GM23338 (cell line): ENCODE measurements at places on chromosomes 4 and X. TPM values are rescaled to one million over a fixed set of nuclear protein-coding genes. Genes with fewer than 3 reads are reported as not detected.

- no peak overlapping the region for H3K4me3 ChIP-seq
- H3K36me3 ChIP-seq: no peaks in the 10 kb centered on the region
- no peaks in the 10 kb centered on the region for H3K4me1 ChIP-seq
- no peak for DNase-seq
- H3K27ac ChIP-seq: no peak overlapping the region
These were observed 2305.1 kb upstream of the AGA start for GRCh38 chr4:179747218-179747910.

GRCh38 chrX:100871594-100872560, 2.3 kb downstream of the NOX1 start:
- no peaks in the 10 kb centered on the region for H3K36me3 ChIP-seq
- H3K27me3 ChIP-seq: no peaks in the 10 kb centered on the region
- no peak overlapping the region for H3K27ac ChIP-seq
- no peak for DNase-seq
- H3K4me1 ChIP-seq: peaks cover 5% of the 10 kb centered on the region; the same call in 1 of the 2 replicates
- no peak overlapping the region for H3K4me3 ChIP-seq

DNA sequence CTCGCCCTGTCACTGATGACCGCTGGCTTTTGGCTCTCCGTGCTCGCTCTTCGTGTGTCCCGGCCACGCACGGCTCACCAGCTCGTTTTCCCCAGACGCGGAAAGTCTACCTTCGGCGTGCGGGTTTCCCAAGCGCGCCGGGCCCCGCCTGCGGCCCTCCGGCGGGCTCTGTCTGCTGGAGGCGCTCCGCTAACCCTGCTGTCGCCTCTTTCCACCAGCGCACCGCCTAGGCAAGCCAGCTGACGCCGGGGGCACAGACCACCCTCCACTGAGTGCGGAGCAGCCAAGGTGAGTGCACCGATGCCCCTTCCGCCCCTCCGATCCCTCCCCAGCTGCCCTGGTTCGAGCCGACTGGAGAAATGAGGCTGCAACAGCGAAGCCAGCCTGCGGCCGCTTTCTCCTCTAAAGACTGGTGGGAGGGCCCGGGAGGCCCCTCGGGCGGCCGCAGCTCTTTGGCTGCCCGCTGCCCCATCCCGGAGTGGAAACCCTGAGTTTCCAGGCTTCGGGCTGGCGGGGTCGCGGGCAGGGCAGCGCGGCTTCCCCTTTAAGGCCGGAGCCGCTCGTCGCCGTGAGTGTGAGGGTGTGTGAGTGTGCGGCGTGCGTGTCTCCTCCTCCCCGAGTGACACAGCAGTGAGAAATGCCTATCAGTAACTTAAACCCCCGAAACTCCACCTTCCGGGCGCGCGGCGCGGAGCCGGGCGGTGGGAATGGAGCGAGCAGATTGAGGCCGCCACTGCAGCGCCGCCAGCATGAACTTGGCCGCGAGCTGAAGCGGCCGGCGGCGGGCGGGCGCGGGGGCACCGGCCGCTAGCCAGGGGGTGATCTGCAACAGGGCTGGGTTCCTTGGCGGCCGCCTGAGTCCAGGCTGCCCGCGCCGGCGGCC, at the start of gene MAMLD1:
MAMLD1 (plus strand) TSS at position 719 of the 883 bp plus-strand sequence. CDS start 82,200 bp downstream, outside the sequence.
- no peaks in the 10 kb centered on the region for H3K36me3 ChIP-seq
- DNase-seq: peak; percentile 18
- H3K27me3 ChIP-seq: peaks cover 82% of the 10 kb centered on the region
- H3K4me1 ChIP-seq: no peaks in the 10 kb centered on the region; the same call in 1 of the 2 replicates

DNA sequence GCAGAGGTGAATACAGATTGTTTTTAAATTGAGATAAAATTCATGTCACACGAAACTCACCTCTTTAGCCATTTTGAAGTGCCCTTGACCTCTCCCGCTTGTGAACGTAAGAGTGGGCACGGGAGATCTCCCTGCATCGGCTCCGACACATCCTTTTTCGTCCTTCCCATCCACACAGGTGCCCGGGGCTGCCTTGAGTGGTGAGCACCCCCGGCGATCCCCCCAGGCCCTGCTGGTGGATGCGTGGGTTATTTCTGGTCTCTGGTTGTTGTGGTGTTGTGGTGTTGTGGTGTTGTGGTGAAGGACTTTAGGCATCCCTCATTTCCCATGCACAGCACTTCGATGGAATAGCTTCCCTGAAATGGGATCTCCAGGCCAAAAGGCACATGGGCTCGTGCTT, 46.1 kb downstream of the PSAPL1 start:
- H3K4me3 ChIP-seq: no peak overlapping the region
- no peak for DNase-seq
- H3K36me3 ChIP-seq: no peaks in the 10 kb centered on the region
- no peaks in the 10 kb centered on the region for H3K4me1 ChIP-seq

NIPAL1 gene
- total RNA-seq: 8.2 and 9.2 TPM in 2 replicates

UGT8 gene
- total RNA-seq: 39.0 and 47.1 TPM in 2 replicates

CENPVL1 gene
- total RNA-seq: 4.4 and 5.2 TPM in 2 replicates

IRS4 gene
- total RNA-seq: 14.9 and 15.2 TPM in 2 replicates

- H3K27me3 ChIP-seq: no peaks in the 10 kb centered on the region
- H3K27ac ChIP-seq: no peak overlapping the region
- peaks cover 6% of the 10 kb centered on the region; the same call in 1 of the 2 replicates for H3K4me1 ChIP-seq
- H3K4me3 ChIP-seq: no peak overlapping the region
- DNase-seq: no peak
These were observed 111.8 kb upstream of the MAP3K15 start for GRCh38 chrX:19627081-19627480.

- DNase-seq: no peak
- no peaks in the 10 kb centered on the region for H3K4me1 ChIP-seq
- peaks cover 26% of the 10 kb centered on the region; the same call in 1 of the 2 replicates for H3K36me3 ChIP-seq
These were observed 19.9 kb upstream of the TXK start for GRCh38 chr4:48153791-48154550.

GRCh38 chr4:15753786-15754185, 24.3 kb upstream of the CD38 start:
- no peaks in the 10 kb centered on the region for H3K4me1 ChIP-seq
- H3K36me3 ChIP-seq: 0 out of 2 replicates have a peak, but pooled peaks cover 6% of the 10 kb centered on the region
- no peaks in the 10 kb centered on the region for H3K27me3 ChIP-seq
- H3K27ac ChIP-seq: no peak overlapping the region

CXorf49 gene
- not detected in 2 replicates for total RNA-seq

DNA sequence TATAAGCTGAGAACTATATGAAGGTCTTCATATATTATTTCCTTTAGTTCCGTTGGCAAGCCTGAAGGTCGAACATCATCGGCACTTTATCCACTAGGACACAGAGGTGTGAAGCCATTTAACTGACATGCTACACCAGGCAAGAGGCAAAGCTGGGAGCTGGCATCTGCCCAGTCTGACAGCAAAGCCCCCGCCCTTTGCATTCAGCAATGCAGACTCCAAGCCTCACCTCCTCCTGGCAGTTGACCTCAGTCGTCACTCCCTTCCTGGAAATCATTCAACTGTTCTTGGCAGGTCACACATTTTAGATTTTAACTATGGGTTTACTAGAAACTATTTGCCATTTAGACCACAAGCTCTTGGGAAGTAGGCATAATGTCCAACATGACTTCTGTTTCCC, 135.8 kb upstream of the FRG1 start:
- no peaks in the 10 kb centered on the region for H3K4me1 ChIP-seq
- no peak overlapping the region for H3K4me3 ChIP-seq
- no peaks in the 10 kb centered on the region for H3K27me3 ChIP-seq
- no peak for DNase-seq
- no peaks in the 10 kb centered on the region for H3K36me3 ChIP-seq
- no peak overlapping the region for H3K27ac ChIP-seq

DNA sequence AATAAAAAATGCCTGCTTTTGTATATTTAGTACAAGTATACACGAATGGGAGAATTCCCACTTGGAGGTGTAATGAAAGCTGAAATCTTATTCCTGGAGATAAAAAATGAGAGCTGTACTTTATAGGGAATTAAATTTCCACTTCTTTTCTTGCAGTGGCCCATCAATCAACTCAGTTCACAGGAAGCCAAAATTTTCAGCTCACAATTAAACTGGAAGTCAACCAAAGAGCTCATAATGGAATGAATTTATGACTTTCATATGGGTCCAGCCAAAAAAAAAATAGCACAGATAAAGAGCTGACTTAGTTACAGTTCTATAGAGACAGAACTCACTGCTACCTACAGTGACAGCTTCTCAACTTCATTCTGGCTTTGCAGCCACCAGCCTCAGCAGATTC, 115.2 kb upstream of the TBC1D9 start:
- no peak overlapping the region for H3K27ac ChIP-seq
- H3K36me3 ChIP-seq: no peaks in the 10 kb centered on the region
- H3K4me1 ChIP-seq: peaks cover 7% of the 10 kb centered on the region; the same call in 1 of the 2 replicates
- no peak overlapping the region for H3K4me3 ChIP-seq
- no peak for DNase-seq

PPEF2 gene
- total RNA-seq: 0.58 TPM in 1 of 2 replicates, not detected in the other

- no peak overlapping the region for H3K27ac ChIP-seq
- no peak for DNase-seq
- H3K4me1 ChIP-seq: peaks cover 36% of the 10 kb centered on the region
- H3K36me3 ChIP-seq: no peaks in the 10 kb centered on the region
These were observed 3.4 kb upstream of the SEC24D start for GRCh38 chr4:118839221-118839927.

DNA sequence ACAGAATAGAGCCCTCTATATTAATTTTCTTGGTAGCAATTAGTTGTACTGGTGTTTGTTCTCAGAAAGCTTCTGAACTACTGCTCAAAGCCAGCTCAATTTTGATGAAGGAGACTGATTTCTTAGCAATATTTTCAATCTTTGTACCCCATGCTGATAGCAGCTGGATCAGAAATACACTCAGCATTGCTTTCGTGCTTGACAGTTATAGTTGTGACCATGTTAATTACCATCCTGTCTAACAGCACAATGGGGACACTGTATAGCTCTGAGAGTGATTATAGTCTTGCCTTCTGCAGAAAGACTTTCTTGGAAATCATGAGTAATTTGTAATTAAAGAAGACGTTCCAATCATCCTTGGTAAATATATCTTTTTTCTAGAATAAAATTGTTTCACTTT, 79.7 kb upstream of the GNPDA2 start:
- H3K4me1 ChIP-seq: no peaks in the 10 kb centered on the region
- no peak overlapping the region for H3K4me3 ChIP-seq
- no peak overlapping the region for H3K27ac ChIP-seq
- DNase-seq: no peak
- no peaks in the 10 kb centered on the region for H3K36me3 ChIP-seq

- H3K36me3 ChIP-seq: peaks cover 4% of the 10 kb centered on the region; the same call in 1 of the 2 replicates
- H3K27ac ChIP-seq: no peak overlapping the region
- no peak overlapping the region for H3K4me3 ChIP-seq
- H3K4me1 ChIP-seq: no peaks in the 10 kb centered on the region
- no peak for DNase-seq
- no peaks in the 10 kb centered on the region for H3K27me3 ChIP-seq
These were observed 1348.8 kb downstream of the STIM2 start for GRCh38 chr4:28209371-28209924.

PRKG2 gene
- total RNA-seq: 3.0 and 3.6 TPM in 2 replicates

GRCh38 chr4:147971116-147971515, 239.2 kb downstream of the ARHGAP10 start:
- H3K4me3 ChIP-seq: no peak overlapping the region
- DNase-seq: no peak

DNA sequence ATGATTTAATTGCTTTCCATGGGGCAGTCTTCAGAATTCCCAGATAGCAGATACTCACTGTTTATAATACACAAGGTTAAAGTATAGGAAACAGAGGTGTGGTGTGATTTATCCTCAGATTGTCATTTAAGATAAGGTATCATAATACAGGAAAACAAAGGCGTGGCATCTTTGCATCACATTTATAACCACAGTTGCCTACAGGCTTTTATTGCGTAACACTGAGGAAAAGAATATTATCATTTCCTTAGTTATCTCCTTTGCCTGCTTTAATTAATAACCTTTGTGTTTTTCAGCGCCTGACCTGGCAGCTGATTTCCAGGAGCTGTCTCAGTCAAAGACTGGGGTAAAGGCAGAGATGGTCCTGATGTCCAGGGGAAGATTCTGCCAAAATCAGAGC, 68.8 kb downstream of the SSX7 start:
- no peaks in the 10 kb centered on the region for H3K27me3 ChIP-seq
- no peak for DNase-seq
- H3K4me3 ChIP-seq: no peak overlapping the region
- H3K27ac ChIP-seq: no peak overlapping the region
- H3K36me3 ChIP-seq: no peaks in the 10 kb centered on the region
- H3K4me1 ChIP-seq: no peaks in the 10 kb centered on the region

GRCh38 chrX:23720117-23720677, 22.9 kb downstream of the ACOT9 start:
- H3K4me1 ChIP-seq: no peaks in the 10 kb centered on the region
- no peaks in the 10 kb centered on the region for H3K27me3 ChIP-seq
- no peak for DNase-seq
- peaks cover 8% of the 10 kb centered on the region; the same call in 1 of the 2 replicates for H3K36me3 ChIP-seq
- no peak overlapping the region for H3K4me3 ChIP-seq

DNA sequence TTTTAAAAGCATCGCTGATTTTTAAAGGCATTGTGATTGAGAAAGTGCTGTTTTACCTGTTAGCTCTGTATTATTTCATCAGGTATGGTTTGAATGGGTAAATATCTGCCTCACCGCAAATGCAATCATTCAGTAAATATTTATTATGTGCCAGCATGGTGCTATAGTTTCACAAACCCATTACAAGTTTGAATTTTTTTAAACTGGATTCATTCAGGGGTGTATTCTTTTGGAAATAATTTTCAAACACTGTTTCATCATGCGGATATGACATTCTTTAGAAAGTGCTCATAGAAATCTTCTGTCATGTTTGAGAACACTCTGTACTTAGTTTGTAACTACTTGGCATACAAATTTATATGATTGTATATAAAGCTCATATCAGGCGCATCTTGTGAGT, 37.2 kb downstream of the LIMCH1 start:
- no peak for DNase-seq
- no peak overlapping the region for H3K27ac ChIP-seq
- H3K27me3 ChIP-seq: no peaks in the 10 kb centered on the region

DNA sequence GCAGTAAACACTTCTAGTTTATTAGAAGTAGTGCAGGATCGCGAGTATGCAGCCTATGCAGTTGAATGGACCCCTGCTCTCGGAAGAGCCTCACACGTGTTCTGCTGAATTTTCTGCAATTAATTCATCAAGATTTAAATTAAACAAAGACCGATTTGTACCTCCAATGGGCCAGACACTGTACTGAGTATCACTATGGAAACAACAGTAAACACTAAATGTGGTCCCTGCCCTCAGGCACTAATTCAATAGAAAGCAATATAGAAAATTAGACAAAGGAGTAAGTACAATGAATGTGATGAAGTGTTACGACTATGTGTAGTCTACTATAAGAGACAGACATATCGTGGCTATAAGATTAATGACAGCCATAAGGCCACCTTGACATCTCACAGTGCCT, 740.3 kb upstream of the FRG1 start:
- no peak for DNase-seq
- H3K27ac ChIP-seq: no peak overlapping the region
- no peaks in the 10 kb centered on the region for H3K36me3 ChIP-seq
- no peaks in the 10 kb centered on the region for H3K27me3 ChIP-seq

DNA sequence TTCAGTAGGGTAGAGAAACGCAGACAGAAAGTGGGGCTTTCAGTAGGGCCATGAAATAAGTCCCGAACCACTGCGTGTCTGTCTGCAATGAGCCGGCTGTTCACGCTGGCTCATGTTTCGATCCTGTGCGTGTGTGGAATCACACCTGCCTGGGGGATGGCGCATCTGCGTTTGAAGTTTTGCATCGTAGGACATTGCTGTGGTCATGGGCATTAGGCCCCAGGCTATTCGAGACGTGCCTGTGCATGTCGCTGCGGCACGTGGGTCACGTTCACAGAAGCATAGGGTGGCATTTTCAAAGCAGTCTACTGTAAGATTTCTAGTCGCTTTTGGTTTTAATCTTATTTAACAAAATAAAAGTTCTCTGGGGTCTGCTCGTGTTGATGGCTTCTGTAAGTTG, 25.5 kb upstream of the HGFAC start:
- 0 out of 2 replicates have a peak overlapping the region, but pooled peaks have one; percentile 50 for H3K27ac ChIP-seq
- no peak for DNase-seq
- no peak overlapping the region for H3K4me3 ChIP-seq
- H3K4me1 ChIP-seq: no peaks in the 10 kb centered on the region

YY2 gene
- 1.3 and 1.6 TPM in 2 replicates for total RNA-seq
